ENCODE measurements at places on chromosomes 7 and 10.

DNA sequence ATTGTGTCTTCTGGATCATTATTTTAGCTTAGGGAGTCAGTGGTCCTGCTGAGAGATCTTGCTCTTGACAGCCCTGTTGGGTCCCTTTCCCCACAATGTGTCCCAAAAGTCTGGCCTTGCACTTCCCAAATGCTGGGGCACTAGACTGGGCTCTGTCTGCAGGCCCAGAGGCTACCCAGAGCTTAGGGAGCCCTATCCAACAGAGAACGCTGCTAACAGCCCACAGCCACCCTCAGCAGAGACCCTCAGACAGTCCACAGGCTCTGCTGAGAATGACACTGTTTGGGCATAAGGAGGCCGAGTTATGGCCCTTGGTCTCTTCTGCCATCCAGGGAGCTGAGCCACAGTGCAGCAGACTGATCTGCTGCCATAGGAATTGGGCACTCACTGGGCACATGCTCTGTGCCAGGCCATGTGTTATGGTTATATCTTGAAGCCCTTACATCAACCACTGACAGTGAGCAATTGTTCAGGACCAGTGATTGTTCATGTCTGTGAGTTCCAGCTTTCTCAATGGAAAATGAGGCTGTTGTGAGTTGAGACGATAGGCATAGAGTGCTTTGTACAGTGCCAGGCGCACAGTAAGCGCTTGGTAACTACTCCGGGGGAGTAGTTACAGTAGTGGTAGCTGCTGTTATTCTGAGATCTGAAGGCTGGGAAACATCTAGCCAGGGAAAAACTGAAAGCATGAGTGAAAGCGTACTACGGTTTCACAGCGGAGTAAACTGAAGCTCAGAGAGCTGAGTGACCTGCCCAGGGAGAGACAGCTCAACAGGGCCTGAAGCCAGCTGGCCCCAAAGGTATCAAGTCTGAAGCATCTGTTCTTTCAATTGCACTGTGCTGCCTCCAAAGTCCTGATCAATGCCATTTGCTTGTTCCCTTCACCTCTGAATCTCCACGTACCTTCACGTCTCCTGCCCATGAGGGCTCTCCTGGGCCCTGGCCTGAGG is 77.6 kb upstream of the PRLHR start:
- DNase-seq, result no peak

DNA sequence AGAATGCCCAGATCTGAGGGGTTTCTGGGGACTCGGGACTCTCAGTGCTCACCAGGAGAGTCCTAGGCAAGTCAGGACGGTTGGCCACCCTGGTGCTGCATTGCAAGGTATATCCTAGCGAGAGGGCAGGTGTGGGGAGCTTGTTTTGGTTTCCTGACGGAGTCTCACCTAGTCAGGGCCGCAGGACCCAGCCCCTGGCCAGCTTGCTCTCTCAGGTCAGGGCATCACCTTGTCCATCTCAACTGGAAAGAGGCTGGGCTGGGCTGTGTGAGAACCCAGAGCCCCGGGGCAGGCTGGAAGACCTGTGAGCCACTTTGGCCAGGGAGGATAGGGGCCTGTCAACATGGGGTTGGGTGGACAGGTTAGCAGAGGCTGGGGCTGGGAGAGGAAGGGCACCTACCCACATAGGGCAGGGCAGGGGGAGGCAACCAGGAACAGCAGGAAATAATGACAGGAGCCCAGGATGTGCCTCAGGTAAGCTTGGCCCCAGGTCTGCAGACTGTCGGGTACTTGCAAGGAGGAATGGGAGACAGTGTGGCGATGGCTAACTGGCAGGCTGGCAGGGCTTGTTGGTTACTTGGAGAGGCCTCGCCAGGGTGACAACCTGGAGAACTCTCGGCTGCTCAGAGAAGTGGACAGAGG is 31.5 kb downstream of the DNAJB12 start:
- no peak for DNase-seq

DNA sequence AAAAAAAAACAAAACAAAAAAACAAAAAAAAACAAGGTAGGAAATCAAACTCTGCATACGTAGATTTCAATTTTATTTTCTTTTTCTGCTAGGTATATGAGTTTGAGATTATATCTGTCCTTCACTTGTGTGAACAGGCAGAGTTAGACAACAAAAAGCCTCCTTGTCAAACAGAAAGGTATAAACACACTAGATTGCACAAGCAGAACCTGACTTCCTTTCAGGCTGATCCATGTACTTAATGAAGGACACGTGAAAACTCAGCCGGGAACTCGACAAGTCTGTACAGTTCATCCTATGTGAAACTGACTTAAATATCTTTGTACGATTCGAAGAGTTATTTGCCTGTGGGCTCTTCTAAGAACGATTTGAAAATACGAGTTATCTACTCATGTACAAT is 254.1 kb downstream of the ARL4A start:
- no peak for DNase-seq

GRCh38 chr10:124672181-124672638 is 72.0 kb downstream of the FAM53B start:
- no peak for DNase-seq
